ENCODE measurements at places on chromosomes 6 and 20. TPM values are rescaled to one million over a fixed set of nuclear protein-coding genes. Genes with fewer than 3 reads are reported as not detected.

The TGM2 gene
- total RNA-seq, result 6.1 TPM

- H3K27me3 ChIP-seq, result no peaks in the 10 kb centered on the region
- no peak for DNase-seq
- H3K36me3 ChIP-seq, result no peaks in the 10 kb centered on the region
These were observed 129.5 kb upstream of the PTPN1 start for GRCh38 chr20:50380697-50381040.

GRCh38 chr20:58956078-58956477 lies 25.0 kb upstream of the NELFCD start:
- no peaks in the 10 kb centered on the region for H3K36me3 ChIP-seq
- H3K4me3 ChIP-seq, result no peak overlapping the region
- no peak overlapping the region for H3K27ac ChIP-seq
- H3K27me3 ChIP-seq, result no peaks in the 10 kb centered on the region
- DNase-seq, result no peak
- no peaks in the 10 kb centered on the region for H3K4me1 ChIP-seq

DNA sequence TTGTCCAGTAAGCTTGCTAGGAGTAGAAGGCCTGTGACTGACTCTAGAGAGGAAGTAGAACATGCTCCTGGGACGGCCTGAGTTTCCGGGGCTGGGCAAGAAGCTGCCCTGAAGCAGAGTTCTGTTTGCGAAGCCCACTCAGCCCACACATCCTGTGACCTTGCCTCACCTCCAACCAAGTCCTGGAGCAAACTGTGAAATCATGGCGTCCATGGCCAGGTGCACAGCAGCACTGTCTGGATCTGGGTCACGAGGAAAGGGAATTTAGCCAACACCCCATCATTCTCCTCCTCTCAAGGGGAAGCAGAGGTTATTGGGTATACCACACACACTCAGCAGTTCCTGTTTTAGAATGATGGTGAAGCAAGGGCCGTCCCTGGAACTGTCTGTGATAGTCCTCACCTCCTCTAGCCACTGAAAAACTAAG lies 87.5 kb downstream of the CRYBG1 start:
- no peaks in the 10 kb centered on the region for H3K4me1 ChIP-seq
- no peaks in the 10 kb centered on the region for H3K27me3 ChIP-seq
- H3K4me3 ChIP-seq, result no peak overlapping the region
- H3K27ac ChIP-seq, result no peak overlapping the region
- H3K36me3 ChIP-seq, result no peaks in the 10 kb centered on the region
- DNase-seq, result no peak

DNA sequence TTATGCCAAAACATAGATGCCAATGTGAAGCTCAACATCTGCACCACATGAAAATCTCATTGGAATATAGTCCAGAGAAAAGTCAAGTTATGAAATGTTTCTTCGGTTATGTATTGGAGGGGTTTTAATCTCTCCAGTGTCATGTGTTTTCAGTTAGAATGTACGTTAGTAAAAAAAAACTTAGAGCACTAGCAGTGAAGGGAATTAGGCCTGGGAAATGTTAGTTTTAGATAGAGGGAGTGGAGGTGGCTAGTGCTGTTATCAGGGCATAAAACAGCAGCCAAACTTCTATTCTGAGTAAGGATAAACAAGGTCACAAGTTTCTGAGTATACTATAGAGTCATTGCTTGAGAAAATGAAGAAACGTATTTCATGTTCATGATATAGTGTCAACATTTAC lies 42.9 kb downstream of the HDGFL1 start:
- no peaks in the 10 kb centered on the region for H3K4me1 ChIP-seq
- H3K27ac ChIP-seq, result no peak overlapping the region
- no peaks in the 10 kb centered on the region for H3K27me3 ChIP-seq

- H3K27me3 ChIP-seq, result no peaks in the 10 kb centered on the region
- H3K4me3 ChIP-seq, result no peak overlapping the region
- no peaks in the 10 kb centered on the region for H3K36me3 ChIP-seq
- no peak overlapping the region for H3K27ac ChIP-seq
These were observed 365.2 kb downstream of the SYNE1 start for GRCh38 chr6:152271776-152272464.

DNA sequence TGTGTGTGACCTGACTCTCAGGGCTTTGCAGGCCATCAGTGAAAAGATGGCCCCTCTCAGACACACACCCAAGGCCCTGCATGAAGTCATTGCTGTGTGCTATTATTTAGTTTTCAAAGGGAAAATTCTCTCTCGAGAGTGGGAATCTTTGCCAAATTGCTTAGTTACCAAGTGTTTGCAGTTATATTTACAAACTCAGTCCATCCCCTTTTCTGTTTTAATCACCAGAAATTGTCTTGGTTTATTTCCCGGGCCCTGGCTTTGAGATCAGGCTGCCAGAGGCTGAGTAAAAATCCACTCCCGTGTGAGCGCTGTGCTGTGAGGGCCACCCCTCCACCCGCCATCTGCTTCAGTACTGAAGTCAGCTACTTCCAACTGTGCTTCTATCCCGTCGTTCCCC lies 163.1 kb downstream of the SOD2 start:
- no peaks in the 10 kb centered on the region for H3K4me1 ChIP-seq
- H3K36me3 ChIP-seq, result no peaks in the 10 kb centered on the region
- no peak for DNase-seq
- H3K4me3 ChIP-seq, result no peak overlapping the region

Data from HCT116 (cell line).